ENCODE measurements at places on chromosomes 11 and 22.

- no peak for DNase-seq
Measured at GRCh38 chr11:14687943-14688627, 44.5 kb downstream of the PDE3B start.

DNA sequence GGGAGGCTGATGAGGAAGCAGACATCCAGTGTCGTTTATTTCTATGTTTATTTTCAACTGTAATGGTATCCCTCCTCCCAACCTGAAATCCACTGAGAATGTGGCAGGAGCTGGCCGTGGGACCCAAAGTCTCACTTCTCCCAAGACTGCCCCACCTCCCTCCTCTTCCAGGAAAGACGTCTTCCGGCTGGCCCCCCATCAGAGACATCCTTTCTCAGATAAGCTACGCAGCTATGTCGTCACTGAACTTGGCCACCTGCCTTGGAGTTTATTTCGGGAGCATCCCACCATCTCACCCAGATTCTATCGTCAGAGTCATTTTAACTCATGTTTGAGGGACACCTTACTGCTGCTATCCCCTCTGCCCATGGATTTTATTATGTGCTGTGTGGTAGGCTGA is 13.9 kb downstream of the TMEM184B start:
- no peak for DNase-seq

- DNase-seq, result no peak
Measured at GRCh38 chr11:1600626-1601025, 2.5 kb upstream of the KRTAP5-2 start.

- DNase-seq, result peak; percentile 25
Measured at GRCh38 chr22:19448076-19448607, 631 bp upstream of the C22orf39 start.

GRCh38 chr11:95877291-95877690 is 46.6 kb downstream of the MTMR2 start:
- DNase-seq, result no peak

GRCh38 chr11:65279741-65280440 is 18.1 kb downstream of the POLA2 start:
- peak; percentile 51 for DNase-seq

DNA sequence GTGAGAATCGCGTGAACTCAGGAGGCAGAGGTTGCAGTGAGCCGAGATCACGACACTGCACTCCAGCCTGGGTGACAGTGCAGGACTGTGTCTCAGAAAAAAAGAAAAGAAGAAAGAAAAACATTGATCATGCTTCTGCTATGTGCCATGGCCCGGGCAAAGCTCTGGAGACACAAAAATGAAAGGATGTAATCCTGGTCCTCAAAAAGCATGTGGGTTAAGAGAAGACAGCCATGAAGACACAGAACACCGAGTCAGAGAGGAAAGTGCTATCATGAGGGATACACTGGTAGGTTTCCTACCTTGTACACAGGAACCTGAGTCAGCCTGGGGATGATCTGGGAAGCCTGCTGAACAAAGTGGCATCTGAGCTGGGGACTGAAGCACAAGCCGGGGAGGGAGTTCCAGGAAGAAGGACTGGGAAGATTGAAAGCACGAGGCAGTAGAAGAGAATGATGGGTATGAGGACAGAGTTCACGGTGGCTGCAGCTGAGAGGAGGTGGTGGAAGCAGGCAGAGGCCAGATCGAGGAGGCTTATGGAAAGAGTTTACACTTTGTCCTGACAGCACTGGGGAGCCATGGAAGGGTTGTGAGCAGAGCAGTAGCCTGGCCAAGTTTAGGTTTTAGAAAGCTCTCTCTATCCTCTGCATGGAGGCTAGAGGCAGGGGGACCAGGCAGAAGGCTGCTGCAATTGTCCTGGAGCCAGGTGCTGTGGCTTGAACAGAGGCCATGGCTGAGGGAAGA is 9.9 kb upstream of the MAFF start:
- no peak for DNase-seq

- no peak for DNase-seq
Measured at GRCh38 chr11:113193946-113194345, 120.4 kb upstream of the TTC12 start.

GRCh38 chr22:22752556-22753477 is 108.4 kb downstream of the GGTLC2 start:
- peak; percentile 54 for DNase-seq

DNA sequence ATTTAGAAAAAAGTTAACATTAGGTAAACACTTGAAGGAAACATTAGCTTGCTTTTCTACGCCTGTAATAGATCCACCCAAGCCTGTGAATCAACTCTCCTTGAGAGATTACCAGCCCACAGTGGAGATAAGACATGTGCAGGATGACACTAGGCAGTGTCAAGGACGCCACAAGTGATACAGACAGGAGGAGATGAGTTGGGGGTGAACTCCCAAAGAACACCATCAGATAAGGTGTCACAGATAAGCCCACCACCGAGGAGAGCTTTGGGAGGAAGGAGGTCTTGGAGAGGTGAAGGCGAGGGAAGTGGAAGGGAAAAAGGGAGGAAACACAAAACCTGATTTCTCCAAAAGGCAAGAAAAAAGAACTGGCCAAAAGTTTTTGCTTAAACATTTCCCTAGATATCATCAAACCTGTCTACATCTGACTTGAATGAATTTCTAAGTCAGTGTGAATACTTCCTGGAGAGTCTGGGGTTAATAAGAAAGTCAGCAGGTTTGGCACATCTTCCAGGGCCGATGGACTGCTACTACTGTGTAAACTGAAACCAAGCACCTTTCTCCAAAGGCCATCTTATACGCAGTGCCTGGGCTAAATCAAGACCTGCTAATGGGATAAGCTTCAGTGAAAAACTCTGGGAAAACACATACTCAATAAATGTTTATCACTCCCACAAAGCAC is 15.5 kb downstream of the CLTCL1 start:
- DNase-seq, result no peak

DNA sequence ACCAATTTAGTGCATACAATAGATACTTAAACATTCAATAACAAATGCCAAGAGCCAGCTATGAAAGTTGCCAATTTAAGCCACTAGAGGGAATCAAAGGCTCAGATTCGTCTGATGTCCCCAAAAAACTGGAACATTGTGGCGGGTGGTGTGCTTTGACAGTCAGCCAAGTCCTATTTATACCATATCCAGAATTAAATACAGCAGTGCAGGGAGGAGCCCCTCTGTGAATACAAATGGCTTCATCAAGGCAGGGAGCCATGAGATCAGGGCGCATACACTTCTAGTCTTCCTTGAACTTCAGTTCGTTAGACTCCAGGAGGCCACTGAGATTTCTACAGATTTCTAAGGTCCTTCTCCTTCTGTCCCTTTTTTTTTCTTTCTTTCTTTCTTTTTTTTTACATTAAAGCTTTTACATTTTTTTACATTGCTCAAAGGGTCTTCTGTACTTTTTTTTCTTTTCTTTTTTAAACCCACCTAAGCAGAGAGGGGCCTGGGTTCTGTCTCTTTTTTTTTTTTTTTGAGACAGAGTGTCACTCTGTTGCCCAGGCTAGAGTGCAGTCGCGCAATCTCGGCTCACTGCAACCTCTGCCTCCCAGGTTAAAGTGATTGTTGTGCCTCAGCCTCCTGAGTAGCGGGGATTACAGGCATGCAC is 41.5 kb upstream of the HSPA8 start:
- DNase-seq, result peak; percentile 38

GRCh38 chr11:16173798-16174197 is 182.5 kb downstream of the SOX6 start:
- DNase-seq, result no peak

DNA sequence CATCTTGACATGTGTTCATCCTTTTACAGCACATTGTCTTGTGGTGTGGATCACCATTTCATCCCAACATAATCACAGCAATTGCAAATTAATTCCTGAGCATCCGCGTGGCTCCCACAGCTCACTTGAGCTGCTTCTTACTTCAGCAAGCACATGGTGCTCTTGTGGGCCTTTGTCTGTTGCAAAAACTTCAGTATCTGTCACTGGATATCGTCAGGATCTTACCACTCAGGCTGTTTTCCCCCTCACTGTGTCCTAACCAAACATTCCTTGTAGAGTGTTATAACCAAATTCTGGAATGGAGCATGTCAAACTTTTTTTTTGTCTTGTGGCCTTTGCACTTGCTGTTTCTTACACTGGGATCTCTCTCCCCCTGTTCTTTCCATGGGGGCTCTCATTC is 683.1 kb upstream of the ARHGAP42 start:
- no peak for DNase-seq

GRCh38 chr11:70072861-70073755 is 5.0 kb upstream of the ANO1 start:
- DNase-seq, result no peak

DNA sequence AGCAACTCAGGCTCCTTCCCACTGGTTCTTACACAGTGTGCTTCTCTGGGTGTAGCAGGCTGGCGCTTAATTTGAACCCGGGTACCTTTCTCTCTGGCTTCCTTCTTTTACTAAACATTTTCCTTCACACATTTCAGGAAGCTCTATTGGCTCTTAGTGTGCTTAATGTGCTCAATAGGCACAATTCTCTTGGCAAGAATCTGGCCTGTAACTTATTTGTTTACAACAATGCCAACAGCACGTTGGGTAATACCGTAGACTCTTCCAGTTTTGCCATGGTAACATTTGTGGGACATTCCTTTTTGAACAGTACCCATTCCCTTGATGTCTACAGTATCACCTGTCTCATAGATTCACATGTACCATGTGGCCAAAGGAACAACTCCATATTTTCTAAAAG is 47.8 kb downstream of the AAMDC start:
- DNase-seq, result no peak

GRCh38 chr11:41498726-41499125 is 39.3 kb upstream of the LRRC4C start:
- no peak for DNase-seq

- DNase-seq, result no peak
Measured at GRCh38 chr11:58075781-58076180, 45.0 kb downstream of the OR6Q1 start.

DNA sequence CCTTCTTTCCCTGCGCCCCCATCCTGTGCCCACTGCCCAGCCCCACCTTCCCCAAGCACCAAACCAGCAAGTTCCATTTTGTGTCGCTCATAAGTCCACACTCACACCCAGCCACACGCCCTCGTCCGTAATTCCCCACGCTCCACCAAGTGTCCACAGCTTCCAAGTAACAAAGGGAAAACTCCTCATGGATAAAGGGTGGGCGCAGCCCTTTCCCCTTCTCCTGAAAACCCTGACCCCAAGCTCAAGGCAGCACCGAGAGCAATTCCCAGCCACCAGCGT is 458 bp downstream of the FXYD6 start:
- no peak for DNase-seq

- DNase-seq, result no peak
Measured at GRCh38 chr11:106228996-106229395, 151.5 kb downstream of the AASDHPPT start.

DNA sequence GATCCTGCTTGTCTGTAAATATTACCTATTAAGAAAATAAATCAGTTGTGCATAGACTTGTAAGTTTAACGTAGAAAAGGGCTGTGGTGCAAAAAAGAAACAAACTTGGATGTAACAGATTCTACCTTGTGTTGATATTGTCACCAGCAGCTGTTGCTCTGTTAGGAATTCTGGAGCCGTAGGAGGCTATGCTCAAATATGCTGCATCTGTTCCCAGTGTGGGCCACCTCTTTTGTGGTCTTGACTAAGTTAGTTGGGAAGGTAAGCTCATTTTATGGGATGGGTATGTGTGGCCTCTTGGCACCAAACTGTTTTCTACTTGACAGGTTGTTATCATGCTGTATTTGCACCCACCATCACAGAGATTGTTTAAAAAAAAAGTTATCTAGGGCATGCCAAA is 29.4 kb upstream of the RAG2 start:
- DNase-seq, result no peak

DNA sequence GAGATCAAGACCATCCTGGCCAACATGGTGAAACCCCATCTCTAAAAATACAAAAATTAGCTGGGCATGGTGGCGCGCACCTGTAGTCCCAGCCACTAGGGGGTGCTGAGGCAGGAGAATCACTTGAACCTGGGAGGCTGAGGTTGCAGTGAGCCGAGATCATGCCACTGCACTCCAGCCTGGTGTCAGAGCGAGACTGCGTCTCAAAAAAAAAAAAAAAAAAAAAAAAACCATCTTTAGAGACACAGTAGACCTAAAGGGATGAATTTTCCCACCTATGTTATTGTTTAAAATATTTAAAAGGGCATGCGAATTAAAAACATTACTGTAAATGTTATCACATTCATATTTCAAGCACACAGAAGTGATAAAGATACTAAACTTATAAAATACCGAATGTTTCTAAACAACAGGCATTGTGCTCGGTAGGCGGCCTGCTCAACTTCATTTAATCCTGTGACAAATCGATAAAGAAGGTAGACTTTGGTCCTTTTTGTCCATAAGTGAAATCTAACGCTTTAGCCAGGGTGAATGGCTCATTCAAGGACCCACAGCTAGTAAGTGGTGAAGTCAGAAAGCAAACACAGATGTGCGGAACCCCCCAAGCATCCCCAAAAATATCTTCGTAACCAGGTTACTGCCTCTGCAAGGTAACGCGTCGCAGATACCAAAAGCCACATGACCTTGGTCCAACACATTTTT is 16.1 kb downstream of the NCAPD3 start:
- peak; percentile 68 for DNase-seq

- no peak for DNase-seq
Measured at GRCh38 chr11:93832780-93833179, 17.6 kb downstream of the VSTM5 start.

GRCh38 chr11:45371251-45372115 is 85.3 kb upstream of the SYT13 start:
- peak; percentile 56 for DNase-seq

- no peak for DNase-seq
Measured at GRCh38 chr11:93542811-93543229, 371 bp downstream of the SMCO4 start.

DNA sequence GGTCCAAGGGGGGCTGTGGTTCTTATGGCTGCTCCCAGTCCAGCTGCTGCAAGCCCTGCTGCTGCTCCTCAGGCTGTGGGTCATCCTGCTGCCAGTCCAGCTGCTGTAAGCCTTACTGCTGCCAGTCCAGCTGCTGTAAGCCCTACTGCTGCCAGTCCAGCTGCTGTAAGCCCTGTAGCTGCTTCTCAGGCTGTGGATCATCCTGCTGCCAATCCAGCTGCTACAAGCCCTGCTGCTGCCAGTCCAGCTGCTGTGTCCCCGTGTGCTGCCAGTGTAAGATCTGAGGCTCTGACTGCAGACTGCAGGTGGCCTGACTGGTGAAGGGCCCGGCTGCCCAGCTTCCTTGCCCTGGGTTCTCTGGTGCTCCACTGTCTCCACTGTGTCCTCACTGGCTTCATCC is 696 bp downstream of the KRTAP5-5 start:
- no peak for DNase-seq

DNA sequence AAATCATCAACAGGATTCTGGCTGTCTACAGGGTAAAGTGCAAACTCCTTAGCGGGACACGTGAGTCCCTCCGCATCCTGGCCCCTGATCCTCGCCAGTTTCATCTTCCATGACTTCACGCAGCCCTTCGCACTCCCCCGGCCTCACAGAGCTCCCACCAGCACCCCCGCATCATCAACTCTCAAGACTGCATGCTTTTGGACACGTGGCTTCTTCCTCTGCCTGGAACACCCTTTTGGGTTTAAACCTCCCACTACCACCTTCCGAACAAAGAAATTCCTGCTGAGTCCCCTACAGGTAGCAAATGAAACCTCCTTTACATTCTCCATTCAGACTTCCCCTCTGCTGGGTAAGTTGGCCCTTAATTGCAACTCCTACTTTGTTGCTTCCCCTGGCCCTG is 12.6 kb upstream of the EIF3M start:
- no peak for DNase-seq
